ENCODE measurements at places on chromosomes 1 and 21.

GRCh38 chr1:21048462-21048861 is 128.2 kb downstream of the EIF4G3 start:
- ATAC-seq: no peak

GRCh38 chr1:5983361-5984103 is 8.7 kb downstream of the NPHP4 start:
- peak; percentile 69 for ATAC-seq

- ATAC-seq: peak; percentile 62
Observed at GRCh38 chr1:39573736-39574624, 2.6 kb downstream of the PABPC4 start.

- no peak for ATAC-seq
Observed at GRCh38 chr1:67615886-67616285, 69.1 kb upstream of the GADD45A start.

DNA sequence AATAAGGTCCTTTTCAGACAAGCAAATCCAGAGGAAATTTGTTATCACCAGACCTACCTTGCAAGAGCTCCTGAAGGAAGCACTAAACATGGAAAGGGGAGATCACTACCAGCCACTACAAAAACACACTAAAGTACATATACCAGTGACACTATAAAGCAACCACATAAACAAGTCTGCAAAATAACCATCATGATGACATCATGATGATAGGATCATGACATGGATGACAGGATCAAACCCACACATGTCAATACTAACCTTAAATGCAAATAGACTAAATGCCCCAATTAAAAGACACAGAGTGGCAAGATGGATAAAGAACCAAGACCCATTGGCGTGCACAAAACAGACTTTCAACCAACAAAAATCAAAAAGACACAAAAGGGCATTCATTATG is 688.8 kb upstream of the NR5A2 start:
- ATAC-seq: no peak

- peak; percentile 20 for ATAC-seq
Observed at GRCh38 chr1:205986292-205986691, 16.9 kb downstream of the RAB7B start.

GRCh38 chr1:181485287-181486097 is 2.2 kb downstream of the CACNA1E start:
- no peak for ATAC-seq

GRCh38 chr1:8421721-8422120 is 103.8 kb downstream of the SLC45A1 start:
- ATAC-seq: peak; percentile 39

GRCh38 chr1:3505161-3505560 is 50.7 kb downstream of the ARHGEF16 start:
- ATAC-seq: no peak

GRCh38 chr1:216641669-216642460 is 81.4 kb downstream of the ESRRG start:
- ATAC-seq: no peak

GRCh38 chr1:23643736-23644554 is 47.7 kb upstream of the RPL11 start:
- ATAC-seq: 0 out of 3 replicates have a peak, but pooled peaks have one; percentile 24

- ATAC-seq: no peak
Observed at GRCh38 chr1:161763522-161764098, 2.5 kb upstream of the ATF6 start.

- no peak for ATAC-seq
Observed at GRCh38 chr1:8495928-8496401, 178.1 kb downstream of the SLC45A1 start.

GRCh38 chr1:16289959-16290358 is 53.0 kb upstream of the CPLANE2 start:
- no peak for ATAC-seq

DNA sequence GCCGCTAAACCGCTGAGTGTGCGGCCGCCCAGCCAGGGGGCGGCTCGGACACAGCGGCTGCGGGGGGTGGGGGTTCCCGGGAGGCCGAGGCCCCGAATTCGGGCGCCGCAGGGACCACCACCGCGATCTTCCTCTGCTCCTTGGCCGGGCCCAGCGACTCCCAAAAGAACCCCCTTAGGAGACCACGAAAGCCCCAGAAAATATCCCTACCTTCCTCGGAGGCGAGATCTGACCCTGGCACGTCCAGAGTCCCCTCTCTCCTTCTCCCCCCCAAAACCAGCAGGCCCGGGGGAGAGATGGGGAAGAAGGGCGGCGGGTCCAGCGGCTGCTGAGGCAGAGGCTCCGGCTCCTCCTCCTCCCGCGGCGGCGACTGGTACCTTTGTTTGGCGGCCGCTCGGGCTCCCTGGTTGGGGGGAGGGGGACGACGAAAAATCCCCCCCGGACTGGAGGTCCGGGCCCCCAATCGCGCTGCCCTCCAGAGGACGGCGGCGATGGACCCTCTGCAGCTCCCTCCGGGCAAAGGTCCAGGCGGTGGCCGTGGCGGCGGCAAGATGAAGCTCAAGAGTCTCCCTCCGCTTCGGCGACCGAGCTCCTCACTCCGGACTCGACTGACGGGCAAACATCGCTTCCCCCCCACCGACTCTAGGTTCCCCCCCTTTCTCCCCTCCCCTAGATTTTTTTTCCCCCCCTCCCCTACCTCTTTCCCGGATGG is at the start of gene ARID4B:
ARID4B (minus strand) TSS at position 621 of the 712 bp plus-strand sequence. CDS start 1,260 bp downstream, outside the sequence.
- ATAC-seq: peak; percentile 23

DNA sequence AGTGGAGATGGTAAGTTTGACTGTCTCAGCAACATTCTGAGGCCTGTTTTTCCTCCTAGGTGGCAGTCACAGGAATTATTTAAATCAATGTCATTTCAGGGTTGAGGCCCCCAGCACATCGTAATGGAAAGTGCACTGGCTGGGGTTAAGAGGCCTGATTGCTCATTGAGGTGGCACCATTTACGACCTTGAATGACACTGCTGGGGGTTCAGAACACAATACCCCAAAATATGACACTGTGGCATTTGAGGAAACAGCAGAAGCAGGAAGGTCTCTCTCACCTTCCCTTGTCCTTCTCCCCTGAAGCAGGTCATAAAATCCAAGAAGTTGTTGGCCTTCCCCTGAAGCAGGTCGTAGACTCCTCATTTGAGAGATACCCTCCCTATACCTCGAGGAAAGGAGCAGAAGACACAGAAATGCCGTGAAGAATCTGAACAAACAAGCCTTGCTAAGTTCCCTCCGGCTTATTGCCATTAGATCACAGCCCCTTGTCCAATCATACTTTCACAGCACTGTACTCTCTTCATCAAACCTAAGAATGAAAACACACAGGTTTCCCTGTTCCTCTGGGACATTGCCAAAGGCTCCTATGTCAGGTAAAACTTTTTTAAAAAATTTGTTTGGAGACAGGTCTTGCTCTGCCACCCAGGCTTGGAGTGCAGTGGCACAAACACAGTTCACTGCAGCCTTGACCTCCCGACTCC is 71.3 kb downstream of the S1PR1 start:
- ATAC-seq: no peak

GRCh38 chr1:179976970-179977651 is 22.5 kb downstream of the CEP350 start:
- ATAC-seq: no peak

GRCh38 chr1:222307621-222308020 is 240.3 kb downstream of the HHIPL2 start:
- no peak for ATAC-seq

DNA sequence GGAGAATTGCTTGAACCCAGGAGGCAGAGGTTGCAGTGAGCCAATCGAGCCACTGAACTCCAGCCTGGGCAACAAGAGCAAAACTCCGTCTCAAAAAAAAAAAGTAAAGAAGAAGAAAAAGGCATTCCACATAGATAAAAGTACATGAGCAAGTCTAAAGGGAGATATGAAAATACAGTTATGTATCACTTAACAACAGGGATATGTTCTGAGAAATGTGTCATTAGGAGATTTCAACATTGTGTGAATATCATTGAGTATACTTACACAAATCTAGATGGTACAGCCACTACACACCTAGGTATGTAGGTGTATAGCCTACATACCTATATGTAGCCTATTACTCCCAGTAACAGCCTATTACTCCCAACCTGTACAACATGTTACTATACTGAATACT is 12.7 kb downstream of the ARNT start:
- no peak for ATAC-seq

DNA sequence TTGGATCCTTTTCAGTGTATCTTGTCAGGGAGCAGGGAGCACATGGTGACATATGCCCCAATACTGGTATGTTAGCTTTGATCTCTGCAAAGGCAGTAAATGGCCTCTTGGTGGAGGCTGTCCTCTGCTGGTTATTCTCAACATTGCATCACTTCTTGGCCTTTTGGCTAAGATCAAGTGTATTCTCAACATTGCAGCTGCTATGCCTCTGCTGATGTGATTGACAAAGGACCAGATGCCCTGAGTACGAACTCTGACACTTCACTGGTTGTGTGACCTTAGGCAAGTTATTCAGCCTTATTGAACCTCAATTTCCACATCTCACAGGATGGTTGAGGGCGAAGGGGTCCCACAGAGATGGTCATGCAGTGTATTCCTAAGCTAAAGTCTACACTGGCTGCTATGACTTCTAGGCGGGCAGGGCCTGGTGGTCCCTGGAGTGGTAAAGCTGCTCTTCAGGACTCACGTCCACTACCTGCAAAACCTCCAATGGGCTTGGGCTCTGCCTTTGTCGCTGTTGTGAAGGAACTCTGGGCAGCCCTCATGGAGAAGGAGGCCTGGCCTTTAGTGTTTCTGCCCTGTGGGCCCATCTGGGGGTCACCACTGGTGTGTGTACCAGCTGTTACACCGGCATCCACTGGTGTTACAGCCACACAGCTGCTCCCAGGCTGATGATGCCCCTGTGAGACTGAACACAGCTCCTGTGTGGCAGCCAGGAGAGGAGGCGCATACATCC is 64.8 kb downstream of the DNTTIP2 start:
- peak; percentile 75 for ATAC-seq

DNA sequence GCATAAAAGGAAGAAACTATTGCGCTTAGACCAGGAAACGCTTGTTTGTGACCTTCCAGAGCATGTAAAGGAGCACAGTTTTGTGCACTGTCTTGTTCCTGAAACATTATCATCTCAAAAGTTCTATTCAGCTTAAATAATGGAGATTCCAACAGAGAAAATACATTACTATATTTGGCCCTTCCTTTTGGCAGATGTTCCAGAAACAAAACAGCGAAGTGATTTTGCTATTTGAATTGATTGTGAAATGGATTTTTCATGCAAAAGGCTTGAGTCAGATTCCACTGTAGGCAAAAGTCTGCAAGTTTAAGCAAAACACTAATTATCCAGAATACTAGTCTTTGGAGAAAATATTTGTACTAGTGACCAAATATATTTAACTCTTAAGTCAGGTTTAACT is 80.3 kb upstream of the PTBP2 start:
- ATAC-seq: no peak

DNA sequence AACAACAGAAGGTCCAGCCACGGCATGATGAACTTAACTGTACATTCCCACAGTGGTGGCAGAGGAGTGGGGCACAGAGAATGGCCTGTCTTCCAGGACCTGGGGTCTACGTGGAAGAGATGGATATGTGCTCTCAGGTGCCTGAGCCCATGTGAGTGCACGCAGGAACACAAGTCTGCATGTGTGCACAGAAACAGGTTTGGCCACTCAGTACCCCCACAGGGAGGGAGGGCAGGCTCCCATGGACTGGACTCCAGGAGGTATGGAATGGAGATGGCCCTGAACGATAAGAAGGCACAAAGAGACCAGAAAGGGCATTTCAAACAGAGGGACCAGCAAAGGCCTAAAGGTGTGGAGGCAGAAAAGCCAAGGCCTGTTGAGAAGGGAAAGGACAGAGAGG is 10.8 kb downstream of the COL9A2 start:
- ATAC-seq: no peak

DNA sequence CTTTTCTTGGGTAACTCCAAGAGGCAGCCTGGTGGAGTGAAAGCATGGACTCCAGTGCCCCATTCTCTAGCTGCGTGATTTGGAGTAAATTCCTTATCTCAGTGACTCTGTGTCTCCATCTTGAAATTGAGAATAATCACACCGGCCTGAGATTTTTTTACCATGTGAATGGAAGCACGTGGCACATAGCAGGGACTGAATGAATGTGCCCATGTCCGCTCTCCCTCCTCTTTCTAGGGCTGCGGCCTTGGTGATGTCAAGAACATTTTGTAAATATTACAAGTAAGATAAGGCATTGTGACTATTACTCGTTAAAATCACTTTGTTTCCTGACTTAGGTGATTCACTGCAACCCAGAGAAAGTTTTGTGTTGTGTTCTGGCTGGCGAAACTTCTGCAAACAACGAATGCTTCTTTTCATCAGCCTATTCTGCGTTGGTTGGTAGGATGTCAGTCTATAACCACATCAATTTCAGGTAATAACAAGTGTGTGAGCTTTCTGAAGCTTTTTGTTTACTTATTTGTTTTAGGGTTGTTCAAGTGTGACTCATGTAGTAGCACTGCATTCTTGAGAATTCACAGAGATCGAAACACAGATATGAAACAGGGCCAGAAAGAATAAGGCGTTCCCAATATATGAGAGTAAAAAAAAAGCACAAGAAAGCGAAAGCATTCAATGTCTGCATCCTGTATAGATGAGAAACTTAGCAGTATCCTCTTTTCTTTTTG is 135.7 kb upstream of the SLC45A1 start:
- peak; percentile 67 for ATAC-seq

- no peak for ATAC-seq
Observed at GRCh38 chr21:45515241-45516061, 26.8 kb downstream of the SLC19A1 start.

DNA sequence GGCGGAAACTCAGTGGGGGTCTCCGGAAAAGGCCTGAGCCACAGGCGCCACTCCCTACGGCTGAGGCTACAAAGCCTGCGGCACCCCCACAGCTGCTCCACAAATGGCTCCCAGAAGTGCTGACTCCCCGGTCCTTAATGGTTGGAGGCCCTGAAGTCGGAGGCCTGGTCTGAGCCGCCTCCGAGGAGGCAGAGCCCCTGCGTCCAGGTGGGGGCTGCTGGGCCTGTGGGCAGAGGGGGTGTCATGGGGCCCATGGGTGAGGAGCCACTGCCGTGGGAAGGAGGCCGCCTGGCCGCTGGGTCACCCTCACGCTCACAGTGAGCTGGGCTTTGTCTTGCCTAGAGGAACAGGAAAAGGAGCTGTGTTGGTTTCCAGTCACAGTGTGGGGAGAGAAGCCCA is 12.4 kb upstream of the COL18A1 start:
- no peak for ATAC-seq

- no peak for ATAC-seq
Observed at GRCh38 chr1:53057127-53057526, 4.9 kb upstream of the PODN start.

GRCh38 chr1:94832446-94832845 is 12.3 kb downstream of the SLC44A3 start:
- no peak for ATAC-seq

DNA sequence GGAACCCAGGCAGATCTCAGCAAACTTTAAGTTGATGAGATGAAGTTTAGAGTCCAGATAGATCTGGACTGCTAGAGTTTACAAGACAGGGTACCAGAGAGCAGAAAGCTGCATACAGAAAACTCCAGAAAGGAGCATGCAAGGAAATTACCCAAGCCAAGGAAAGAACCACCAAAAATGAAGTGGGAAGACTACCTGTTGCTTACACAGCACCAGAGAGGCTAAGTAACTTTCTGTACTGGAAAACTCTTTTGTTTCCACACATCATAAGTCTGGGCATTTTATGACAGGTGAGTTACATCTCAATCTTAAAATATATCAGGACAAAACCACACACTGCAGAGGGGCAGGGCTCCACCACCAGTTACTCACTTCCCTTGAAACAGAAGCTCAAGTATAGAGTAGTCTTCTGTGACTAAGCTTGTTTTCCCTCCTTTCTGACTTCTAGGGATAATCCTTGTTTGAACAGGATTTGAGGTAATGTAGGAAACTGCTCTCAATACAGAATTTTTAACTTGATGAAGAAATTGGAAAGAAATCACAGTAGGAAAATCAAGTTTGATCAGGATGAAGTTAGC is 17.4 kb upstream of the GJA9 start:
- ATAC-seq: no peak

GRCh38 chr1:234616644-234617043 is 6.7 kb upstream of the IRF2BP2 start:
- no peak for ATAC-seq
